Hematopoietic multipotent progenitor cell (in vitro differentiated cells): ENCODE measurements at places on chromosomes 6 and 20.

DNA sequence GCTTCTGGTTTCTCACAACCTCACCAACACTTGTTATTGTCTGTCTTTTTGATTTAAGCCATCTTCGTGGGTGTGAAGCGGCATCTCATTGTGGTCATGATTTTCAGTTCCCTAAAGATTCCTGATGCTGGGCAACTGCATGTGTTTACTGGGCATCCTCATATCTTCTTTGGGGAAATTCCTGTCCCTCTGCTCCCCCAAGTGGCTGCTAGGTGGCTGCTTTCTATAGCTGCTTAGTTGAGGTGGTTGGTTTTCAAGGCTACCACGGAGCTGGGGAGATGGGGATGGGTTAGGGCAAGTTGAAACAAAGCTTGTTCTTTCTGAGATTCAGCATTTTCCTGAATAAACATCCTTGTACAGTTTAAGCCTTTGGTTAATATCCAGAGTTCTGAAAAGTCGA, 403.9 kb upstream of the SULF2 start:
- no peak for DNase-seq

- no peak for DNase-seq
These were observed 5.5 kb downstream of the FOXQ1 start for GRCh38 chr6:1317302-1317815.

- no peak for DNase-seq
These were observed 3.8 kb downstream of the DEK start for GRCh38 chr6:18260448-18261106.

- no peak for DNase-seq
These were observed 4.6 kb upstream of the DST start for GRCh38 chr6:56647172-56647762.

DNA sequence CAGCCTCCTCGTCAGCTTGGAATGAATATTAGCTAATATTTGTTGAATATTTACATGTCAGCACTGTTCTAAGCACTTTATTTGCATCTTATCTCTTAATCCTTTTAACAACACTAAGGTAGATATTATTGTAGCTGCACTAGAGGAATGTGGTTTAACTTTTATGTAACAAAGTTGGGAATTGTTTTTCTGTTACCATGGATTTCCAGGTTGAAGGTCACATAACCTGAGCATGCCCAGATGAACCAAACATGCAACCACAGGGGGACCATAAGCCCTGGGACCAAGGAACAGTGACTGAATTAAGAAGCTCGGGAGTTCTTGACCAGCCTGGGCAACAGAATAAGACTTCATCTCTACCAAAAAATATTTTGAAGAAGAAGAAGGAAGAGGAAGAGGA, 29.1 kb upstream of the YWHAB start:
- DNase-seq, result no peak

DNA sequence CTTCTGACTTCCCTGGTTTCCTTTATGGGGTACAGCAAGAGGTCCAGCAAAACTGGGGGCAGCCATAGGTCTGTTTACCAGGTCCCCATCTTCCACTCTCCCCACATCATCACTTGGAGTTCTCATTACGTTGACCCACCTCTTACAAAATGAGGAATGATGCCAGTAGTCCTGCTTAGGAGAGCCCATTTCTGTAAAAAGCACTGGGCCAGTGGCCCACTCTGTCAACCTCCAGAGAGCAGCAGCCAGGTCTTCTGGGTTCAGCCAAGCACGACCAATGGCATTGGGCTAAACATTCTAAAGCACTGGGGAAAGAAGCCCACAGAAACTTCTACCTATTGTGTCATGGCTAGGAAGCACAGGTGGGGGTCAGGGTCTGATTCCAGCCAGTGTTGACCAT, 13.9 kb downstream of the ZC3H12D start:
- no peak for DNase-seq

- peak; percentile 26 for DNase-seq
These were observed 398.8 kb downstream of the ESR1 start for GRCh38 chr6:152206072-152206818.

DNA sequence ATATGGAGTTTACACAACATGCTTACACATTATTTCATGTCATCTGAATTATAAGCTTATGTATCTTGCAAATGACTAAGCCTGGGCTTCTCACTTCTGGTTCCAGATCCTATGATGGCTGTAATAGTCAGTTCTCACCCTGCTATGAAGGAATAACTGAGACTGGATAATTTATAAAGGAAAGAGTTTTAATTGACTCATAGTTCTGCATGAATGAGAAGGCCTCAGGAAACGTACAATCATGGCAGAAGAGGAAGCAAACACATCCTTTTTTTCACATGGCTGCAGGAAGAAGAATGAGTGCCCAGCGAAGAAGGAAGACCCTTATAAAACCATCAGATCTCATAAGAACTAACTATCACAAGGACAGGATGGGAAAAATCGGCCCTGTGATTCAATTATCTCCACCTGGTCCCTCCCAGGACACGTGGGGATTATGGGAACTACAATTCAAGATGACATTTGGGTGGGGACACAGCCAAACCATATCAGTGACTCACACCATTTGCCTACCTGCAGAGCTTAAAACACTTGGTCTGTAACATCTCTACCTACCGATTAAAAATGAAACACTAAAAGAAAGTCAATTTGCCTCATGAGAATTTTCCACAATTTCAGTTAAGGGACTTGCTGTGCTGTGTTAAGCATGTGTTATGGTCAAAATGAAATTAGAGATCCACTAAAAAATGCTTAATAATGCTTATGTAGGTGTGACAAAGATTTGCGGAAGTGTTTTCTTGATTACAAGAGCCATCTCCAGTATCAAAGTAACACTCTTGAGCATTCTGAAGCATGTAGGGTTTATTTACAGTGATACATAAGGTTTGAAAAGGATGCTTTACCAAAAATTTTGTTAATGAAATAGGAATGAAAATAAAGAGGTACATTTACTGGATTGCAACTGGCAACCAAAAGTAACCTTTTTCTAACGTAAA, 2.2 kb upstream of the RWDD1 start:
- peak; percentile 24 for DNase-seq

DNA sequence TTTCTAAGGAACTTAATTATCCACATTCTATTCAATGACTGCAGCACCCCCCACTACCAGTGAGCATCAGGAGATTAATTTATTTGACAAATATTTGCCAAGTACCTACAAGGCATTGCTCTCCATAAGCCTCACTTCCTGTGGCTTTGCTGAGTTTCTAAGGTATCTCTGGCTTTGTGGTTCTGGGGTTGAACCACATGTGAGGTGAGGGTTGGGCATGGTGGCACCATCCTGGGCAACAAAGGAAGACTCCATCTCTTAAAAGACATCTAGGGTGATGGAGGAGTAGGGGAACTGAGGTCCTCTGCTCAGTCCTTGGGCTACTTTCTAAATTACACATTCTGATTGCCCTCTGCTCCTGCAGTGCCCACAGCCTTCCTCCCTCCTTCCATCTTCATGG, 25.5 kb upstream of the WFDC2 start:
- no peak for DNase-seq

DNA sequence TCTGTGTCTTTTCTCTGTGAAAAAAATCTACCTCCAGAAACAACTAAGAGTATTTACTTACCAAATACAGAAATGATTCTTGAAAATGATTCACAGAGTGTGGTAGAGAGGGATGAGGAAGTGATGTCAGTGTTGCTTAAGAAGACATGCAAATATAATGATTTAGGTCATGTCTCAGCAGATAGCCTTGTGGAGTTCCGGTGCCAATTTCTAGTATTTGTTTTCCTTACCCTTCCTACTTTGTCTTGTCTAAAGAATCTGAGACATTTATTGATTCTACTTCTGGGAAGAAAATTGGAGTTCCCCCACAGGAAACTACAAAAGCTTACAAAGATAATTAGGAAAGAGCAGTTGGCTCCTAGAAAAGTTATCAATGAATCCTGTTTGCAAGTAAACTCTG, 68.8 kb downstream of the GJA1 start:
- no peak for DNase-seq

DNA sequence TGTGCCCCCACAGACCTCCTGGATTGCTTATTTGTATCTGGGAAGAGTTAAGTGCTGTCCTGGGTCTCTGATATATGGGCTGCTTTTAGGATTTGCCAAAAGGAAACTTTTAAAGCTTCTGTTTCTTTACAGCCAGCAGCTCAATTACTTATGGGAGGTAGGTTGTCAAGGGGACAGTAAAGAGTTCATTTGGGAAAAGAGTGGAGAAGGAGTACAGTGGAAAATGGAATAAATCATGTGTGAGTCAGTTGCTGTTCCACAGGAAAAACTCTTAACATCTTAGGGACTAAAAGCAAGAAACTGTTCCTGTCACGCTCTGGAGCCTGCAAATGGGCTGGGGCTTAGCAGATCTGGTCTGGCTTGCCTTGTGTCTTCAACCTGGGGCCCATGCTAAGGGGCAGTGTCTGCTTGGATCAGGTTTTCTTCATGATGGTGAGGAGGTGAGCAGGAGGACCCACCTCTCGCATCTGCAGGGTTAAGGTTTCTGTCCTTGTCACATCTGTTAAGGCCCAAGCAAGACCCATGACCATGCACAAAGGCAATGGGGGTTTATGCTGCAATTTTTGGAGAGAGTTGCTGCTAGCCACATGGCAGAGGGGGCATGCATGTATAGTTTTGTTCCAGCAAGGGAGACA, 8.7 kb upstream of the CST1 start:
- no peak for DNase-seq

DNA sequence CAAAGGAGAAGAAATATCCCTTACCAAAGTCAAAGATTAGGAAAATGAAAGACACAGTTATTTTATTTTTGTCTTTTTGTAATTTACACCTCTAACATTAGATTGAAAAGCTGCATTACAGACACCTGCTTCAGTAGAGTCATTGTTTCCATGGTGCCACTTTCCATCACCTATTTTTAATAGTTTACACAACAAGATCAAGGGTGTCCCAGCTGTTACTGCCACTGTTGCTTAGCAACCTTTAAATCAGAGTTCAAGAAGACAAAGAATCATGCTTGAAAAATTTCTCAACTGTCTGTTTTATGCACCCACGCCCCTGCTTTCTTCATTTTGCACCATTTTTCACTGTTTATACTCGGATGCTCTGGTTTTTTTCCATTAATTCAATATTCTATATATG, 668.2 kb upstream of the GJE1 start:
- DNase-seq, result no peak

DNA sequence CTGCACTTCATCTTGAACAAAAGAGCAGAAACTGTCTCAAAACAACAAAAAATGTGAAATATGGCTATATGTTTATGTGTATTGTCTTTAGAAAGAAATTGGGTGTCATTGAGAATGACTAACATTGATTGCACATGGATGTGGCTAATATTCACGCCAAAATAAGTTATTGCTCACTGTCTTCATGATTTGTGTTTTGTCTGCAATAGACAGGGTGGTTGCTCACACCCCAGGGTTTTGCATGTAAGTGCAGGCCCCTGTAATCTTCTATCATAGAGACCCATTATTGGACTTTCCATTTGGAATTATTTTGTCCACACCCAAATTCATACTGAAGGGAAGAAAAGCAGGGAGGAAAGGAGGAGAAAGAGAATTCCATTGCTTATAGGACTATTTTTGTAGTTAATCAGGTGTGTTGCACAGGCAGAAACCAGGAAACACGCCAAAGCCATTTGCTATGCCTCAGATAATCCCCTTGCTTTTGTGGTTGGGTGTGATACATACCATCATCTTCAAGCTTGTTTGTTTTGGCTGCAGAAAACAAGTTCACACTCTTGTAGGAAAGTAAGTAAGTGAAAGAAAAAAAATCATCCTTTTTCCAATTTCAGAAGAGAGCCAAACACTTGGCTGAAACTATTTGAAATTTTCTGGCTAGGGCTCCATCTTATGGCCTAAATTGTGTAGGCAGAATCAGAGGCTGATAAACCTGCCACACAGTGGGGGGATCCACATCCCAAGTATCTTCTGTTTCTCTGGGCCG, 214.1 kb downstream of the COL12A1 start:
- DNase-seq, result no peak

DNA sequence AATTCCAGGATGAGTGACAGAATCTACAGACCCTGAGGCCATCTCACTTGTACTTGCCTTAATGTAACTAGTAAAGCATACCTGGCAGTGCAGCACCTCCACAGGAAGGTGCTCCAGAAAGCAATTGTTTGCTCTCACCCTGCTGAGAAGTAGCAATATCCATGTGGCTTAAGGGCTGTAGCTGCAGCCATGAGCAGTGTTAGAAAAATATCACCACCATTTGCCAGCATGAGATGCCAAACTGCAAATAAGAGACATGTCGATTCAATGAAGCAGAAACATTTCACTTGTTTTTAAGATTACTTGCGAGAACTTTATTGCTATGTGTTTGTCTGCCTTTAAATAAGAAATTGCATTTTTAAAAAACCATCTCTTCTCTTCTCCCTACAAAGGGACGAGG, 151.5 kb downstream of the PRL start:
- DNase-seq, result no peak

DNA sequence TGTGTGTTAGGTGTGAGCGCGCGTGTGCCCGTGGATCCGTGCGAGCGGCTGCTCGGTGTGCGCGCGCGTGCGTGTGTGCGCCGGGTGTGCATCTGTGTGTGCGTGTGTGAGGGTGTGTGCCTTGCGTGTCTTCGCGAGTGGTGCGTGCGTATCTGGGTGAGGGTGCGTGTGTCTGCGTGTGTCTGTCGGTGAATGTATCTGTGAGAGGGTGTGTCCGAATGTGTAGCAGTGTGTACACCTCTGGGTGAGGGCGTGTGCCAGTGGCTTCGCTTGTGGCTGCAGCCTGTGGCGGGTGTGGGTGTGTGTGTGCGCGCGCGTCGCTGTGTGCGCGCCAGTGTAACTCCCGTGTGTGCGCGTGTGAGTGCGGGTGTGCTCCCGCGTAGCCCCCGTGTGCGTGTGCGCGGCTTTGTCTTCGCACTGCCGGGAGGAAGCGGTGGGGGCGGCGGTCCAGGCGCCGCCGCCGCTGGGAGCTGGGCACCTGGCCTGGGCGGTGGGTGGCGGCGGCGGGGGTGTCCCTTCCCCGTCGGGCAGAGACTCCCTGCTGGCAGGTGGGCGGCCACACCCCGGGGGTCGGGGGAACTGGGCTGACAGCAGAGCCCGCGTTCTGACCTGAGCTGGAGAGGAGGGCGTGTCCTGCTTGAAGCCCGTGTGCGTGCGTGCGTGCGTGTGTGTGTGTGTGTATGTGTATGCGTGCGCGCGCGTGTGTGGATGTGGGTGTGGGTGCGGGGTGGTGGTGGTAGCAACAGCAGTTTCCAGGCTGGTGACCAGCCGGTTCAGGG, 61.3 kb upstream of the EPB41L1 start:
- DNase-seq, result no peak

- no peak for DNase-seq
These were observed 322.5 kb downstream of the HAO1 start for GRCh38 chr20:7617797-7618196.
